Adrenal gland (tissue), 19 donors: ENCODE measurements at places on chromosomes 12 and 14.

DNA sequence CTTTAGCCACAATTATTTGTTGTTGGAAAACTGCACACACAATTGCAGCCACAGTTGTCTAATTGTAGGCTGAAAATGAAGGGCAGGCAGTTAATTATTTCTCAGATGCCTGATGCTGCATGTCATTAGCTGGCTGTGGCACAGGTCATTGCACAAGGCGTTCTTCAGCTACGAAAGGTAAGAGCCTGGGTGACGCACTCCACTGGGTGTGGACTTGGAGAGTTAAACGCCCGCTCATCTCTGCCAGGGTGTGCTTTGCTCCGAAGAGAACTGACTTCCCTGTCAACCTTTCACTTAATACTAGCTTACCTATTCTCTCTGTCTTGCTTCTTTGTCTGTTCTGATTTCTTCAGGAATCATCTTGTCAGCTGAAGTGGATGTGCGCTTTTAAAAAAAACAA, 91.4 kb upstream of the CPM start:
- no peak for DNase-seq

- peak; percentile 91 for DNase-seq
These were observed 258.1 kb downstream of the PCNX1 start for GRCh38 chr14:71165121-71166031.

GRCh38 chr12:73124480-73124879, 852.3 kb downstream of the TRHDE start:
- DNase-seq = no peak

DNA sequence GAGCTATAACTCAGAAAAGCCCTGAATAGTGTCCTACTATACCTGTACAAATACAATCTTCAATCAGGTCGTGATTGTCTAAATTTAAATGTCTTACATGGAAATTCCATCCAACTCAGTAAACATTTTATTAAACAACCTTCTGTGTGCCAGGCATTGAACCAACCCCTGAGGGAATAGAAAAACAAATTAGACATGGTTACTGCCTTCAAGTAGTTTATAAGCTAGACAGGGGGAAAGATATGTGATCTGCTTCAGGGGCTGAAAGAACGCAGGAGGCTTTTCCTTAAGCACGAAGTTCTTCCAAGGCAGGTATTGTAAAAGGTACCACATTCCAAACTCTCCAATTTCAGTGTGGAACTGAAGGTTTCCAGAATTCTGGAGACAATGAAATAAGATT, 39.7 kb upstream of the STAB2 start:
- DNase-seq = no peak

DNA sequence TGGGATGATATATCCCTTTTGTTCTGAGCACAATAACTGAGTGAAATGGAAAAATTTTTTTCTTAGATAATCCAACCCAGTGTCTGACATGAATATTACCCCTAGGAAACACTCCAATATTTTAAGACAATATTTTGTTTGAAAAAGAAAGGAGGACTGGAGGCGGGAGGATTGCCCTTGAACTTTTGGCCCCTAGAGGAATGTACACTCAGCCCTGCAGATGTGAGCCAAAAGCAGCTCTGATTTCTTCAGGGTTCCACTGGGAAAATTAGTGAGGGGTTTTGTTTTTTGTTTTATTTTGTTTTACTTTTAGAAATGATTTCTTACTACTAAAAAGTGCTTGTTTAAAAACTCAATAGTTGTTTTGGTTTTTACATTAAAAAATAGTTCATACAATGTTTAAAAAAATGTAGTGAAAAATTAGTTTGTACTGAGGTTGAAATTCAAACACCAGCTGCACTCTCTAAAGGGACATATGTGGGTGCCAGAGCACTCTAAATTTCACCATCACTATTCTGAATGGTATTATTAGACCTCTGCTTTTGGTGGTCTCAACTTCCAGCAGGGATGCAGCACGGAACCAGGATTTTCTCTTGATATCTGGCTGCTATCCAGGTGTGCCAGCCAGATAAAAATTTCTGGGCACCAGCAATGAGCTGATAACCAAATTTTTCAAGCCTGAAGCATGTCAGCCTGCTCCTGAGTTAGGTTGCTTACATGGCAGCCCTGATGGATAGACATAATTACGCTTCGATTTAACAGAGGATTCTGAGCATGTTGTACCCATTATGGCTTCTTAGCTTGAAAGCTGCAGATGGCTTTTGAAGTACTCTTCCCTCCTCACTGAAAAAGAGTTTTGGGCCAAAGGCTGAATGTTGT, 141.9 kb downstream of the ANO6 start:
- DNase-seq = peak; percentile 87

DNA sequence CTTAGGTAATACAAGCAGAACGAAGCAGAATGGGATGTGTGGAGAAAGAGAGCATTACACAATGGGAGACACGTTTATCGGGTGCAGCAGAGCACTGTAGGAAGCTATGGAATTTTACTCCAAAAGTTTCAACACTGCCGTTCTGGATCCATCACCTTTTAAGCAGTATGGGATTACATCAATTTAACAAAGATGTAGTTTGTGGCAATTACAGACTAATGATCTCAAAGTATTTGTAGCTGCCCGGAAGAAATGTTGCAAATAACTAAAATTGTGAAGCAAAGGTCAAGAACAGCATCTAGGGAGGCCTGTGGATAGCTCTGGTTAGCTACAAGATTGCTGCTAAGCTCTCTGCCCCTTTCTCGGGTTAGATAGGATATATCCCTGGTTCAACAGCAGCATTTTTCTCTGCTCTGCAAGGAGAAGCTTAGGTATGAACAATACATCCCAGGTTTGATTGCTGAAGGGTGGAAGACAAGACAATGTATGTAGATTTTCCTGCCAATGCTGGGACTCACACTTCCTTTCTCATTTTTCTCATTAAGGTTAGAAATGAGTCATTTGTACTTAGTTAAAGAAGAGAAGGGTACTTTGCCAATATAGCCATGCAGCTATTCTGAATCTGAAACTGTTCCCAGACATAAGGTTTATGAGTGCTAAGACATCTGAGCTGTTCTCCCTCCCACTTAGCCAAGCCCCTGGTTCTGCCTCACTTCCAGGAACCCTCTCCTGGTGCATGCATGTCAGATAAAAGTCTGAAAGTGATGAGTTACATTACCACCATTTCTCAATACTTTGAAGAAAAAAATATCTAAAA, 75.0 kb upstream of the HIF1A start:
- no peak for DNase-seq

- no peak for DNase-seq
These were observed 31.1 kb upstream of the POC1B start for GRCh38 chr12:89556976-89557375.

DNA sequence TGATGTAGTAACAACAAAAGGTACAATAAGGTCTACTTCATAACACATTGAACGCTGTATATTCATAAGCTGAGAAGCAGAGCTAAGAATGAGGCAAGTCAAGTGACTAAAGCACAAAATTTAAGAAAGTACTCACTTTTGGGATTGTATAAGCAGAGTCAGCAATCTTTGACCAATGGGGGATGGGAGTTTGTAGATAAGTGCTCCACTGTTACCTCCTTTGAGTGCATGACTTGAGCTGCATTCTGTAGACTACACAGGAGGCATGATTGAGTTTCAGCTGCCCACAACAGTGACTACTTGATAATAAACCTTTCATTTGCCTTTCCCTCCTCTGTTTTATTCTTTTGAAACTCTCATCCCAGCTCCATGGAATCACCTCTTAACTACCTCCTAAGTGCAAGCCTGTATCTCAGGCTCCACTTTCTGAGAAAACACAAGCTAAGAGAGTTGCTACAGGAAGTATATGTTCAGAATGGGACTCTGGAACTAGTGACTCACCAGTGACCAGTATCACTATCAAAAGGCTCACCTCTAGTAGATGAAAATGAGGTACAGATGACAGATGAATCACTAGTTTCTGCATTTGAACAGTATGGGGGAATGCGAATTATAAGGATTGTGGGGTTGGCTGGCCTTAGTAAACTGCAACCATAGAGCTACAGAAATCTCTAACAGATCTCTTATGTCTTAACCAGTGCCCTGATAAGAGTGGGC, 49.2 kb downstream of the SLC35F4 start:
- no peak for DNase-seq

- no peak for DNase-seq
These were observed 38.1 kb downstream of the ZDHHC17 start for GRCh38 chr12:76802060-76802459.

GRCh38 chr14:40221428-40221827, 789.2 kb upstream of the FBXO33 start:
- DNase-seq = no peak

GRCh38 chr12:118984161-118984943, 3.0 kb downstream of the SRRM4 start:
- no peak for DNase-seq

- DNase-seq = peak; percentile 63
These were observed 18.4 kb downstream of the OLR1 start for GRCh38 chr12:10153271-10154144.

GRCh38 chr12:52086944-52087835, 7.7 kb downstream of the SMIM41 start:
- DNase-seq = no peak

DNA sequence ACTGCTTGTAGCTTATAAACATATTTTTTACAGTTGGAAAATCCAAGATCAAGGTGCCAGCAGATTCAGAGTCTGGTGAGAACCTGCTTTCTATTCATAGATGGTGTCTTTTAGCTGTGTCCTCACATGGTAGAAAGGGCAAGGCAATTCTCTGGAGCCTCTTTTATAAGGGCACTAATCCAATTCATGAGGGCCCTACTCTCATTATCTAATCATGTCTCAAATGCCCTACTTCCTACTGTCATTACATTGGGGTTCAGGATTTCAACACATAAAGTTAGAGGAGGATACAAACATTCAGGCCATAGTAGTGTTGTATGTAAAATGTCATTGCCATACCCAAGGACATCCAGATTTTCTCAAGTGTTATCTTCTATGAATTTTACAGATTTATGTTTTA, 496.4 kb downstream of the TMTC2 start:
- DNase-seq = no peak

DNA sequence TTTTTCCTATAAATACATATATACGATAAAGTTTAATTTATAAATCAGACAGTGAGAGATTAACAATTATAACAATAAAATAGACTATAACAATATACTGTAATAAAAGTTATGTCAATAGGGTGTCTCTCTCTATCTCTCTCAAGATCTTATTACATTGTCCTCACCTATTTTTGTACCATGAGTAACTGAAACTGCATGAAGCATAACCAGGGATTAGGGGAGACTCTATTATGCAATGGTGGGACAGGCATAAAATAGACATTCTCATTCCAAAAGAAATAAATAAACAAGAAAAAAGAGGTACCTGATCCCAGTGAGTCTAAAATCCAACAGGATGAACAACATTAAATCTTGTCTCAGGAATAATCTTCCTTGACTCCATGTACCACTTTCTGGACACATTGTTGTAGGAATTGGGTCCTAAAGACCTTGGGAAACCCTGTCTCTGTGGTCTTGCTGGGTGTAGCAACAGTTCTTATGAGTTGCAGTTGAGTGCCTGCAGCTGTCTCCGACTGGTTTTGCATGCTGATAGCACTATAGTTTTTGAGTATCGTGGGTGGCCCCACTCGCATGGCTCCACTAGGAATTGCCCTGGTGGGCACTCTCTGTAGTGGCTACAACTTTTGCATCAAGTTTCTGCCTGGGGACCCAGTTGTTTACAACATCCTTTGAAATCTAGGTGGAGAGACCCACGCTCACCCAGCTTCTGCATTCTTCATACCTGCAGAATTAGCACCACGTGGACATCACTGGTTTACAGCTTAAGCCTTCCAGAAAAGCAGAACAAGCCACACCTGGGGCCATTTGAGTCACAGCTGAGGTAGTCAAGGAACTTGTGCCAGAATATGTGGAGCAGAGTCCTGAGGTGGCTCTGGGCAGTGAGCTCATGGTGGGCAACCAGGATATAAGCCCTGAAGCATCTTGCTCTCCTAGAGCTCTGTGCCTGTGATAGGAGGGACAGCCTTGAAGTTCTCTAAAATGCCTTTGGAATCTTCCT, 204.7 kb downstream of the KITLG start:
- DNase-seq = no peak
